ENCODE measurements at places on chromosomes 11 and 22.

DNA sequence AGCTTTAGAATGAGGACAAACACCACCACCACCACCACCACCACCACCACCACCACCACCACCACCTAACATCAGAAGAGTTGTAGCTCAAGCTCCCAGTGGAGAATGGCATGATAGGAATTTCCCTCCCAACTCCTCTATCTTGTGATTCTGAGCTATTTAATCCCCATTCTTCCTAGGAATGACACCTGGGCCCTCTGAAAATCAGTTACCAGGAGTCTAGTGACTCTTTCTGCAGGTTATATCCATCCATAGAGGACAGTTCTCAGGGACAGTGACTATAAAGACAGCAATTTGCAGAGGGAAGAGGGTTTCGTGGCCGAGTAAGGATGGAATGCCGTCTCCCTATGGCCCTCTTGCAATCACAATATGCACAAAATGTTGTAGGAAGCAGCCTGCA lies 27.8 kb downstream of the MYH9 start:
- no peak for DNase-seq

- peak; percentile 10 for DNase-seq
Measured at GRCh38 chr11:32809313-32809712, 14.9 kb upstream of the CCDC73 start.

DNA sequence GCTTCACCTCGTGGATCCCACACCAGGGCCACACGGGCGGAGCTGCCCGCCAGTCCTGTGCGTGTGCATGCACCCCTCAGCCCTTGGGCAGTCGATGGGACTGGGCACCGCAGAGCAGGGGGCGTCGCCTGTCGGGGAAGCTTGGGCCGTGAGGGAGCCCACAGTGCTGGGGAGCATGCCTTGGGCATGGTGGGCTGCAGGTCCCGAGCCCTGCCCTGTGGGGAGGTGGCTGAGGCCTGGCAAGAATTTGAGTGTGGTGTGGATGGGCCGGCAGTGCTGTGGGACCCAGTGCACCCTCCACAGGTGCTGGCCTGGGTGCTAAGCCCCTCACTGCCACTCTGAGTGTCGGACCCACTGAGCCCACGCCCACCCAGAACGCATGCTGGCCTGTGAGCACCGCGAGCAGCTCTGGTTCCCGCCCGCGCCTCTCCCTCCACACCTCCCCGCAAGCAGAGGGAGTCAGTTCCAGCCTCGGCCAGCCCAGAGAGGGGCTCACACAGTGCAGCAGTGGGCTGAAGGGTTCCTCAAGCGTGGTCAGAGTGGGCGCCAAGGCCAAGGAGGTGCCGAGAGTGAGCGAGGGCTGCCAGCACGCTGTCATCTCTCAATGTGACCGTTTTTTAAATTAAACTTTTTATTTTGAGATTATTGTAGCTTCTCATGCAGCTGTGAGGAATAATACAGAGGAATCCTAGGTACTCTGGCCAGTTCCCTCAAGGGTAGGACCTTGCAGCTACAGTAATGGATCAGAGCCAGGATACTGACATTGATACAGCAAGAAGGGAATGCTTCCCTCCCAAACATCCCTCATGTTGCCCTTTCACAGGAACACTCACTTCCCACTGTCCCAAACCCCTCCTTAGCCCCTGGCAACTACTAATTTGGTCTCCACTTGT lies 127.7 kb downstream of the CRYBB2 start:
- DNase-seq, result no peak

DNA sequence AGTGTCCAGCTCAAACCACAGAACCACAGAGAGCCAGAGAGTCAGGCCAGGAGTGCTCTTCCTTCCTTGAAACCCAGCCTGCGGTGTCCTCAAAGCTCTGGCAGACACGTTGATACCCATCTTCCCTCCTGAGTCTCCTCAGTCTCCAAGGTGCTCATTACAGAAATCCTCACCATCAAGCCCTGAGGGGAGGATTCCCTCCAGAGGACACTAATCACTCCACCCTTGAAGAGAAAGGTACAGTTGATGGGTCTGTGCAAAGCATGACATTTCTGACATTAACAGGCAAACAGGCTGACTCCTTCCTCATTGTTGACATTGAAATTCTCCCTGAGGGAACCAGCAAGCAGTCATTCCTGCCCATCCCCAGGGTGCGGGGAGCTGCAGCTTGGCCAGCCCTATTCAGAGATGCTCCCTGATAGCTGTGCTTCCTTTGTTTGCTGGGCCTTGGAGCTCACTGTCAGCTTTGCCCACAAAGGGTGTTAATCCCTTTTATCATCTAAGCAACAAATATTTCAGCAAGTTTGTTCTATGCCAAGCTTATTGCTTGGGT lies 101.7 kb upstream of the CSNK2A3 start:
- no peak for DNase-seq

GRCh38 chr22:23878219-23878618 lies 16.0 kb upstream of the MIF start:
- no peak for DNase-seq

DNA sequence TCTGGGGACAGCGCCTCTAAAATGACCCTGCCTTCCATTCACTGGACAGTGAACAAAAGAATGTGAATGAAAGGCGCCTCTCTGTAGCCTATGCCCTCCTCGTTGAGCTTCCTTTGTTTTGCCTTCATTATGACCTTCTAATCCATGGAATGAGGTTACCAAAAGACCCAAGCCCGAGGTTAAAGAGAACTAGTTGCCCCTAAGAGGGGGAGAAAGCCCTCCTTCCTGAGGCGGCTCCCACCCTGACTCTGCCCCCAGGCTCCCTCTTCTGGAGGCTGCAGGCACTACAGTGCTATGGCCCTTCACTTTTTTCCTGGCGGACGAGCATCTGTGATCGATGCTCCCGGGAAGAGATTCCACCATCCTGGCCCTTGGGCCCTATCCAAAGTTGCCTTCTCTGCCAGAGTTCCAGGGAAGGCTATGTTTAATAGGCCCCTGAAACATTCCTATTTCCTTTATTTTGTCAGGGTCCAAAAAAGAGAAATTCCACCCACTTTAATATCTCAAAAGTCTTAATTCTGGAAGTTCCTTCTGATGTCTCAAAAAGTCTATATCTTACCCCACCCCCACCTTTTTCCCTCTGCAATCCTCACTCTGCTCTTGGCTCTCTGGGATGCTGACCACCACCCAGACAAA lies 147.3 kb downstream of the FEZ1 start:
- DNase-seq, result peak; percentile 20

GRCh38 chr22:37796079-37796478 lies 11.7 kb upstream of the GCAT start:
- DNase-seq, result no peak

DNA sequence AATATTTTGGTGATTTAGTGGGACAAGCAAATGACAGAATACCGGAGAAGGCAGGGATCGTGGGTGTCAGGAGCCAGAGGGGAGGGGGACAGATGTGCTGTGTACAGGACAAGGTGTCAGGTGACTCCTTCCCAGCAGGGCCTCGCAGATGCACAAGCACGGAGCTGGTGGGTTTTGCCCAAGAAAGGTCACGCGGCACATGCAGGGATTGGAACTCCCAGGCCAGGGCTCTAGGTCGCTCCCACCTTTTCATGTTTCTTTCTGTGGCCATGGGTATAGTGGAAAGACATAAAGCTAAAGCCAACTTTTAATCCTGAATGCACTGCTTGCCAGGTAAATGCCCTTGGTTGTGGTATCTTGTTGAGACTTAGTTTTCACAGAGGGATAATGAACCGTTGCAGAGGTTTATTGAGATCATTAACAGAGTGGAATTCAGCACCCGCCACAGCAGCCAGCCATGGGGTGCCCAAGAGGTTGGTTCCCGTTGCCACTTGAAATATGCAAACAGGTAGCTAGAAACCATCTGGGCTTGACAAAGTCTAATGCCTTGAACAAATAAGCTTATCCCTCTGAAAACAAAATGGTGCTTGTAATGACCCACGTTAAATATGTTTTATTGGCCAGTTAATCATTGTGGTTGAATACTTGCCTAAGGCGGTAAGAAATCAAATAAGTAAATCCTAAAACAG lies 10.1 kb downstream of the C22orf23 start:
- DNase-seq, result no peak

DNA sequence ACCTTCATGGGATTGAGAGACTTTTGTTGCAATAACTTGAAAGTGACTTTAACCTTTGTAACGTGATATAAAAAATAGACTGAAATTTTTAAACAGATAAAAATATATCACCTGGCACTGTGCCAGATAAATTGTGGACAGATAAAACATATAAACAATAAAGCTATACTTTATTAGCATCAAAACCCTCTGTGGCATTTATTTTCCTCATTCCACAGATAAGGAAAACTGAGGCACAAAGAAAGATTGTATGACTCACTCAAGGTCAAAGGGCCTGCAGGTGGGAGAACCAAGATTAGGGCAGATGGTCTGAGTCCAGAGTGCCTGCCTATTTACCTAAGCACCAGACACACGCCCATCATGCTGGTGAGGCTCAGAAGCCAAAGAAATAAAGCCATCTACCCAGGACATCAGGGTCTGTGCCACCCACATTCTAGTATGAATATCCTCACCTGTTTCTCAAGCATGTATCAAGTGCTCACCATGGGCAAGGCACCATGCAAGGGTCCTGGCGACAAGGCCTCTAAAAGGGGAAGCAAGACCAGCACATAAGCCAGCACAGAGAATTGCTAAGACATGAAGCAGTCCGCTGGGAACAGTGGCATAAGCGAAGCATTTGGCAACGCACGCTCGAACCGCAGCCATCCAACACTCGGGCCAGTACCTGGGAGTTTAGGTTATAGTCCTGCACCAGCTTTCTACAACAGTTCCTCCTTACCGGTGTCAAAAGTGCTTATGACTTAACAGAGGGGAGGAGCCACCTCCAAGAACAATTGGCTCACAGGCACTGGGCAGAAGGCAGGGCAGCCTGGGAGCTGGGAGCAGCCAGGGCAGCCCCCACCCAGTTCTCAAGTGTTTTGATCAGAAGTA lies 17.6 kb downstream of the MYH9 start:
- DNase-seq, result no peak

DNA sequence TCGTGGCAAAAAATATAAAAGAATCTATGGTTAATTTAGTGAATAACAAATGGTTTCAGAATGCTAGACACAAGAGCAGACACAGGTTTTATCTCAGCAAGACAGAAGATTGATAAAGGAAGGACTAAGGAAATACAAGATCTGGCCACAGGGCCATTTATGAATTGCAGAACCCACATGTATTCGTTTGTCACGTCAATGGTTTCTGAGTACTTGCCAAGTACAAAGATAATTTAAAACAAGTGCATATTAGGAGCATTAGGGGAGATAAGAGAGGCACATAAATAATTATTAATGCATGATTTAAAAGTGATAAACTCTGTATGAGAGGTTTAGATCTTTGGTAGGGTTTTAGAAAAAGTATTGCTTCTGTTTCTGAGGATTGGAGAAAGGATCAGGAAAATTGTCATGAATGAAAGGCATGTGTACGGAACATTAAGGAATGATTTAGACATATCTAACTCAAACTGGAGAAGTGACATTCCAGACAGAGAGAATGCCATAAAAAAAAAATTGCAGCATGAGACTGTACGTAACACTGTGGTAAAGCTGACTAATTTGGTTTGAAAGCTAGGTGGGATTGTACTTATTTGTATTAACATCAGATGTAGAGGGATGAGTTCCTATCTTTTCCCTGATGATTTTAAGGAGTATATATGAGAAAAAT lies 727.1 kb downstream of the NELL1 start:
- no peak for DNase-seq

DNA sequence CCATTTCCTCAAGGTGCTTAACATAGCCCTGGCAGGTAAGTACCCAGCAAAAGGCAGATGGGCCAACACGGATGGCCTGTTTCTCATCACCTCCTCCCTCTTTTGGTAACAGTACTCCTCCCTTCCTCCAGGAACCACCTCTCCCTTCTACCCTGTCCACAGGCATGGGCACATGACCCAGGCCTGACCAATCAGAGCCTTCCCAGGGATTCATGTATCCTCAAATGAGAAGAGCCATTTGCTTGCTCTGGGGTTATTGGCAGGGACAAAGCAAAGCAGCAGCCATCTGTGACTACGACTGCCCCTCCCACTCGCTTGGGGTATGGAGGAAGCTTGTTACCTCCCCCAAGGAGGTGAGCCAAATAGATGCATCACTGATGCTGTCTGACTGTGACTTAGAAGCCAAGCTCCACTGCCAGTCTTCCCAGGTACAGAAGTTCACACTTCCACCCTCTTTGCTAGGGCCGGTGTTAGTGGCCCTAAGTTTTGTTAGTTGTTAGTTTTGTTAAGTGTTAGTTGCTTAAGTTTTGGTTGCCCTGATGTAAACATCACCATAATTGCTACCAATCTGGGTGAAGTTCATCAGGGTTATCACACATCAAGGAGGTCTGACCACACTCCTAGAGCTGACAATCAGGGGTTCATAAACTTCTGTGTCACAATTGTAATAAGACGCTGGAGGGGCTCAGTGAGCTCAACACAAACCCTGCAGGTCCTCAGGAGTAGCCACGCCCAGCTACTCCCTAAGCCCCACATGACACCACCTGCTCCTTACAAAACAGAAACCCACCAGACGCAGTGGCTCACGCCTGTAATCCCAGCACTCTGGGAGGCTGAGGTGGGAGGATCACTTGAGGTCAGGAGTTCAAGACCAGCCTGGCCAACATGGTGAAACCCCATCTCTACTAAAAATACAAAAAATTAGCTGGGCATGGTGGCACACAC lies 57.3 kb downstream of the ARFGAP3 start:
- DNase-seq, result no peak
